ENCODE measurements at places on chromosomes 3 and 15.

DNA sequence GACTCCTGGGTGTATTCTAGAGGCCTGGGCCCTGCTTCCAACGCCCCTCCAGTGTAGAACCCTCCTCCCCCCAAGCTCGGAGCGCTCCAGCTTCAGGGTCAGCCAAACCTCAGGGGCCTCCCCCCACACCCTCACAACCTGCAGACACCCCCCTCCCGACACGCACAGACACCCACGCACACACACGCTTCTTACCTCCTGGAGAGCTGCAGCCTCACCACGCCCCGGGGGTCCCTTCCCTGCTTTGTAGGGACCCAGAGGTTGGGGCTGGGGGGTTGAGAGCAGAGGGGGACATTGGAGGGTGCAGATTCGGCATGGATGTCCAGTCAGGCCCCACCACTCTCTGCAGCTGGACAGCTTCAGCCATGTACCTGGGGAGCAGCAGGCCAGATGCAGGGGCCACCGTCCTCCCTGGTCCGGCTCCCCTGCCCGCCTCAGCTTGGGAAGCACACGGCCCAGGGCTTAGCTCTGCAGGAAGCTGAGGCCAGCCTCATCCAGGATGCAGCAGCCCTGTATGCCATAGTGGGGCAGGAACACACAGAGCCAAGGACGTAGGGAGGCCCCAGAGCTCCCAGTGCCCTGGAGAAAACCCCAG is 13.0 kb downstream of the ZDHHC19 start:
- DNase-seq: no peak

- no peak for DNase-seq
Observed at GRCh38 chr15:54580643-54581042, 602.4 kb downstream of the UNC13C start.

DNA sequence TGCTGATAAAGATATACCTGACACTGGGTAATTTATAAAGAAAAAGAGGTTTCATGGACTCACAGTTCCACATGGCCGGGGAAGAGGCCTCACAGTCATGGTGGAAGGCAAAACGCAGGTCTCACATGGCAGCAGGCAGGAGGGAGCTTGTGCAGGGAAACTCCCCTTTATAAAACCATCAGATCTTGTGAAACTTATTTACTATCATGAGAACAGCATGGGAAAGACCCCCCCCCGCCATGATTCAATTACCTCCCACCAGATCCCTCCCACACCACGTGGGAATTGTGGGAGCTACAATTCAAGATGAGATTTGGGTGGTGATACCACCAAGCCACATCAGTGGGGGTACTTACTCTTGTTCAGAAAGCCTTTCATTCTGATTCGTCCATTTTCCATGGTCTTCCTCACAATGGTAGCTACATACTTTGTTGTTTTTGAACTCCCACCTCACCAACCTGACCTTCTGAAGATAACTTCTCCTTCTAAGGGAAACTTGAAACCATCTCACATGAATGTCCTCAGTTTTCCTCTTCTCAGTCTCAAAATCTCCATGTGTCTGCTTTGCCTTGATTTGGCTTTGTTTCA is 275.6 kb upstream of the PROK2 start:
- DNase-seq: no peak

DNA sequence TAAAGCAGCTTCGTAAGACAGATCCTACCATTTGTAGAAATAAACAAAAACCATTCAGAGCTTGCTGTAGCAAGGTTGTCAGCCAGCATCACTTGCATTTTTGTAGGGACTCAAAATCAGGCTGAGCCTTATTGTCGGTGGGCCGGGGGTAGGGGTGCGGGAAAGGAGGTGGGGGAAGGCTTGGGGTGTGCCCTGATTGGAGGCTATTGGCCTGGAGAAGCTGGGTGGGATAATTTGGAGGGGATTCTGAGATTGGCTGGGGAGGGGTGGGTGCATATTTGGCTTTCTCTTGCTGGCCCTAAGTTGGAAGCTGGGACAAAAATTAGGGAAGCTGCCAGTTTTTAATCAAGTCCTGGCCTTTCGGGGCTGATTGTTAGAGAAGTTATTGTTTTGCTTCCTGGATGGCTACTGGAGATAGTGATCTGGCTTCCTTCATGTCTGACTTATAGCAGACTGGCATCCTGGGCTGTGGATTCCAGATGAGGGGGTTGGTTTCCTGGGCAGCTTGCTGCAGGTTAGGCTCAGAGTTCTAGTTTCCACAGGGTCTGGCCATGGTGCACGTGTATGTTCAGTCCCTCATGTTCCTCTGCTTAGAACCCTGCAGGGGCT is 22.8 kb downstream of the STOML1 start:
- DNase-seq: no peak

DNA sequence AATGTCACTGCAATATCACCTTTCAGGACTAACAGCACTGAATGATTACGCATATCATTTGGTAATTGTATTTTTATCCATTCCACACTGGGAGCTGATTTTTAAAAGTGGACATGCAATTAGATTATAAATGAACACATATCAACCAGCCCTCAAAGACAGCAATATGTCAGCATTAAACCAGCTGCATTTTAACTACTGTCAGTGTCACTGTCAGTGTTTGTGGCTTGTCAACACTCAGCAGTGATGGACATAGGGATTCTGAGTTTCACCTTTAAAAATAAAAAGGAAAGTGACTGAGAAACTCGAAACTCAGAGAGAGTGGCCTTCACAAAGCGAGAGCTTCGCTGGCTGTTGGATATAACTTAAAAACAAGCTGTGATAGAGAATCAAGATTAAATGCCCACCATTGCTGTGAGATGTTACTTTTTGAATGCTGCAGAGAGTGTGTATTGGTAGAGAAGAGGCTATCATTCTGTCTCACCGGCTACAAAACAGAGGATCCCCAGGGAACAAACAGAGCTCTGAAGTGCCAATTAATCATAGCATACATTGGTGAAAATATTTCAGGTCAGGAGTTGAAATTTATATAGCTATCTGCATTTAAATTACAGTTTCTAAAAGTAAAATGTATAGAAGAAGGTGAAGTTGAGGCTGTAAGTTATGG is 635.8 kb downstream of the SQOR start:
- no peak for DNase-seq

Data from erythroblast (primary cell).